HuH-7 (cell line): ENCODE measurements at places on chromosomes 12 and 14.
A peak's percentile ranks its signal among the peaks of the same experiment; 100 is the strongest.

GRCh38 chr12:43891856-43892574, 56.1 kb downstream of the TMEM117 start:
- no peak for DNase-seq

DNA sequence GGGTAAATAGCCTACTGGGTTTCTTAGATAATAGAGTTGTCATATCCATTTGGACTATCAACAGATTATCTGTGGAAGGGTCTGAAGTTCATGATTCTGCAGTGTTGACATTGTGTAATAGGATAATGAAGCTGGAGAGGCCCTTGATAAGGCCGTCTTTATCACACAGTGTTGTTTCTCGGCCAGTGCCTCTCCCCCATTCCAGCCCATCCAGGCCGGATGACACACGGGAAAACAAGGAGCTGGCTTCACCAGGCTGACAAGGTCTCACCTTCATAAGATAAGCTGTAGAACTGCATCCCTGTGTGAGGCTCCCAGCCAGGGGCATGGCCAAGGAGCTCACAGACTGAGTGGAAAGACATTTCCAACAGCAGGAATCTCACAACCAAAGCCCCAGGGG, 8.7 kb upstream of the EML1 start:
- peak; percentile 74 for DNase-seq

- peak; percentile 65 for DNase-seq
Observed at GRCh38 chr12:52380271-52380694, 5.2 kb downstream of the KRT84 start.

DNA sequence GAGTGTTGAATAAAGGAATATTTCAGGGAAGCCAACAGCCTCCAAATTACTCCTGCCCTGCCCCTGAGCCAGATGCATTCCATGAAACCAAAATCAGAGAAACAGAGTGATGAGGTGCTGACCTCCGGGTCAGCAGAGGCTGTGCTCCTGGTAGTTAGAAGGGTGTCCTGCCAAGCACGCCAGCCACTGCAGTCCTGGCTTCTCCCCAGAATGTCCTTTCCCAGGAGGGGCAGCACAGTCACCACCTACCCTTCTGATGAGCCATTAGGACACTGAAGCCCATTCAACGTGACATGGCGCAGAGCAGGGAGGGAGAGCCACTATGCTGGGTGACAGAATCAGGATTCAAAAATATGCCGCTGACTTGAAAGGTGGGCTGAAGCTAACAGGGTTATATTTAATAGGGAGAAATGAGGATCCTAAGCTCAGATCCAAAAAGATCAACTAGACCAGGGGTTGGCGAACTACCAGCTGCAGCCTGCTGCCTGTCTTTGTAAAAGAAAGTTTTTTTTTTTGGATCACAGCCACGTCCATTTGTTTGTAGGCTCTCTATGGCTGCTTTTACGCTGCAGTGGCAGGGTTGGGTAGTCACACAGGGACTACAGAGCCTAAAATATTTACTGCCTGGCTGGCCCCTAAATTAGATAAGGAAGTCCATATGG, 34.5 kb upstream of the PLEK2 start:
- no peak for DNase-seq

- no peak for DNase-seq
Observed at GRCh38 chr12:5395443-5396271, 36.3 kb upstream of the NTF3 start.

DNA sequence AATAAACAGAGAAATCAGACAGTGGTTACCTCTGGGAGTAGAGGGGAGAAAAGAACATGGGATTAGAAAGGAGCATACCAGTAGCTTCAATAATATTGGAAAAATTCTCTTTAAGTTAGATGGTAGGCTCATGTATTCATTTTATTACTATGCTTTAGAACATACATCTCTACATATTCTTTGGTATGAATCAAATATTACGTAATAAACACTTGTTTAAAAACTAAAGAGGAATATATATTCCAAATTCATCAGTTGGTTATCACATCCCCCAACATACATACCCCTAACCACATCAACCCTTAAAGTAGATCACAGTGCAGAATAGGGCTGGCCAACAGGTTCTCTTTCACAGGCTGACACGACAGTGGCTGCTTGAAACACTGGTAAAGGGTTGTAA, 5.6 kb downstream of the RPAP3 start:
- no peak for DNase-seq

GRCh38 chr12:2262449-2262848, 209.7 kb downstream of the CACNA1C start:
- no peak for DNase-seq

- no peak for DNase-seq
Observed at GRCh38 chr12:104605685-104606084, 148.9 kb downstream of the CHST11 start.

GRCh38 chr14:76640923-76641395, 120.3 kb upstream of the VASH1 start:
- no peak for DNase-seq

GRCh38 chr12:58750484-58750883, 169.8 kb downstream of the LRIG3 start:
- no peak for DNase-seq

DNA sequence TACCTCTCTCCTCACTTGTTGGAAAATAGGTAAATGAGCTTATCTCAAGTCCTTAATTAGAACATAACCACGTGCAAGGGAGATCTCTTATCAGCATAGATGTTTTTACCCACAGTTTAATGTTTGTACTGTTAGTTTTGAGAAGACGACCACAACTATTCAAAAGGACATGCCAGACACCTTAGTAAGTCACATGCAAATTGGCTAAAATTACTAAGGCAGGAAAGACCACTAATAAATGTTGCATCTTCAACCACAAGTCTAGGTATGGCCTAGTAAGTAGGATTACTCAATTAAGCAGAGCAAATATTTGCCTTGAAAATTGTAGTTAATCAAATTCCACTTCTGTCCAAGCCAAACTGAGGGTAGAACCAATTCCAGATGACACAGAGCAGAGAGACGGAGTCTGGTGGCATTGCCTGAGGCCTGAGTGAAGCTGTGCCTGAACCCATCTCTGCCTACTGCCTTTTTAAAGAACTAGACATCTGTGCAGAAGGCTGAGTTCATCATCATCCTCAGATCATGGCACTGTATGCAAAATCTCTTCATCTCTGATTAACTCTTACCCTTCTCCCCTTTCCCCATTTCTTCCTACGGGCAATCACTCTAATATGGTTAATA, 29.7 kb upstream of the CHST11 start:
- DNase-seq, result no peak

- DNase-seq, result no peak
Observed at GRCh38 chr12:108643941-108644810, 10.5 kb upstream of the SELPLG start.

DNA sequence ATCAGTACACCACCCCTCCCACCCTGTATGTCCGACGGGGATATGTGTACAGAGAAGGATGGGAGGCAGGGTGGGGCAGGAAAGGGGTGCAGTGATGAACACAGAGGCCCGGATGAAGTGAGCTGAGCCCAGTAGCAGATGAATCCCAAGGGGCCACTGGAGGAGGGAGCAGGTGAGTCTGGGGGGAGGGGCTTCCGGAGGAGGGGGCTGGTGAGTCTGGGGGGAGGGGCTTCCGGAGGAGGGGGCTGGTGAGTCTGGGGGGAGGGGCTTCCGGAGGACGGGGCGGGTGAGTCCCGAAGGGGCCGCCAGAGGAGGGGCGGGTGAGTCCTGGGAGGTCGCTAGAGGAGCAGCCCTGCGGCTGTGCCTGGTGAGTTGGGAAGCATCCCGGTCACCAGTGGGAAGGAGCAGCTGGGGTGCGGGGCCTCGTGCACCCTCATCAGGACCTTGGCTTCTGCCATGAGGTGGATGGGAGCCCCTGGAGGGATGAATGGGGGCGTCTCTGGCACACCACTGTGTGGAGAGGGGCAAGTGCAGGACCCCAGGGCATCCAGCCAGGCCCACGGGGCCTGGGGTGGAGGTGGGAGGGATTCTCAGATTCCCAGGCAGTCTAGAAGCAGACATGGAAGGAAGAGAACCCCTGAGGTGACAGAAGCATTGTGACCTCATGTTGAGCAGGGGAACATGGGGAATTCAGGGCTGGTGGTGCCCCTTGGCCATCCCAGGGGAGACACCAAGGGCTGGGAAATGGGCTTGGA, 14.0 kb downstream of the BEGAIN start:
- no peak for DNase-seq

GRCh38 chr12:116739381-116739887, 1.3 kb downstream of the RNFT2 start:
- DNase-seq, result no peak

DNA sequence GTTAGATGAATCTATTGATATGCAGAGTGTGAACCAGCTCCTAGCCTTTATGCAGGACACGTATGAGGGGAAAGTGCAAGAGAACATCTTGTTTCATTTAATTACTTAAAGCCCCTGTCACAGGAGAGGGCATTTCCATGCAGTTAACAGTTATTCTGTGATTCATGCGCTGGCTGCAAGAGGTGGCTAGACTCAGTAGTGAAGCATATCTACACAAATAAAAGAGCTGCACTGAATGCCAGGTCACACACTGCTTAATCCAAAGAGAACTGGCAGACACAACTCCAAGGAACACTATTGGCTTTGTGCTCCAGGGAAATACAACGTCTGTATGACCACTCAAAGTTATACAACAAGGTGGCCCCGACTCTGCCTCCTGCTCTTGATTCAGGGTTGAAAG, 394.1 kb downstream of the C12orf75 start:
- no peak for DNase-seq

DNA sequence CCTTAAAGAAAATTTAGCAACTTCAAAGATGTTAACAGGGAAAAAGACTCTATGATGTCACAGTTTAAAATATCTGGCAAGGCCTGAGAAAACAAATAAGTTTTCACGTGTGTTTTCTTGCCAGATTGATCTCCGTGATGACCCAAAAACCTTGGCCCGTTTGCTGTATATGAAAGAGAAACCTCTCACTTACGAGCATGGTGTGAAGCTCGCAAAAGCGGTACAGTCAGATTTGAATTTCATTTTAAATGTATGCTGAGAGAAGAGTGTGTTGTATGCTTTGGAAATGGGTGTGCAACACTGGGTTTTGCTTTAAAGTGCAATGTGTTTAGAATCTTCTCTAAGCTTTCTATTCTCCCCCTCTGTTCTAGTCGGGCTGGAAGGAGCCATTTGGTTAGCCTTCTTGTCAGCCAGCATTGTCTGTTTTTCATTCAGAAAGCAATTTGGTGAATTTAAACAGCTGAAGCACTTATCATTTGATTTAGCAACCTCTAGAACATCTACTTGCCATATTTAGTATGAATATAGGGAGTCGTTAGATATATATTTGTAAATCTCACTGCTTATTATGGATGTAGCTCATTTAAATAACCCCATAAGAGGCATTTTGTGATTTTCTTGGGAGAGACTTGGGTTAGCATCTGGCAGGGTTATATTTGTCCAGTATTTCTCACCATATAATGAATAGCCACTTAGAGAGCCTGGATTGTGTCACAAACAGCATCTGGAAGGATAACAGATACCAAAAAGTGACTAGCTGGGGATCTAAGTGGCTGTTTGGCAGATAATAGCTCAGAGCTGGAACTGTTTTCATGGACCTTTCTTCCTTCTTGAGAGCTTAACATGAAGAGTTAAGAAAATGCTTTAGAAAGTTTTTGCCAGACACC, 35.5 kb downstream of the GPHB5 start:
- no peak for DNase-seq

DNA sequence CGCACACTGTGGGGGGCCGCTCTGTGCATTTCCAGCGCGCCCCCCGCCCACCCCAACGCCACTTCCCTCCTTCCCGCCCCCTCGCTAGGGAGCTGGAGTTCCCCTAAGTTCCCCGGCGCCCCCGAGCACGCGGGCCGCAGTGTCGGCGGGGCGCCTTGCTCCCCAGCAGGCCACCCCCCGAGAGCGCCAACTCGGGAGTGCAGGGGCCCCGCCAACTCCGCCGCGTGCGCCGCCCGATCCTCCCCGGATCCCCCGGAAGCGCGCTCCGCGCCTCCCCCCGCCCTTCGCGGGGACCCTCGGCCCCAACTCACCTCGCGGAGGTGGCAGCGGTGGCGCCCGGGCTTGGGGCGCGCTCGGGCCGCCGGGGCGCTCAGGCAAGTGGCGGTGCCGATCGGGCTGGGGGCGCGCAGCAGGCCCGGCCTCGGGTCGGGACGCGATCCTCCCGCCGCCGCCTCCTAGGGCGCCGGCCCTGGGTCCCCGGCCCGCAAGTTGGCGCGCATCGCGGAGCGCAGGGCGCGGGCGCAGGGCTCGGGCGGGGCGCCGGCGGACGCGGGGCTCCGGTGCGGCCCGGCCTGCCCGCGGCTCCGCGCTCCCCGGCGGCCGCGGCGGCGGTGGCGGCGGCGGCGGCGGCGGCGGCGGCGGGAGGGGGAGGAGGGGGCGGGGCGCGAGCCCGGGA, at the start of gene NCOR2:
Gene NCOR2 (minus strand): TSS at position 616 of the 676 bp plus-strand sequence. CDS start 72,361 bp downstream, outside the sequence.
- no peak for DNase-seq

DNA sequence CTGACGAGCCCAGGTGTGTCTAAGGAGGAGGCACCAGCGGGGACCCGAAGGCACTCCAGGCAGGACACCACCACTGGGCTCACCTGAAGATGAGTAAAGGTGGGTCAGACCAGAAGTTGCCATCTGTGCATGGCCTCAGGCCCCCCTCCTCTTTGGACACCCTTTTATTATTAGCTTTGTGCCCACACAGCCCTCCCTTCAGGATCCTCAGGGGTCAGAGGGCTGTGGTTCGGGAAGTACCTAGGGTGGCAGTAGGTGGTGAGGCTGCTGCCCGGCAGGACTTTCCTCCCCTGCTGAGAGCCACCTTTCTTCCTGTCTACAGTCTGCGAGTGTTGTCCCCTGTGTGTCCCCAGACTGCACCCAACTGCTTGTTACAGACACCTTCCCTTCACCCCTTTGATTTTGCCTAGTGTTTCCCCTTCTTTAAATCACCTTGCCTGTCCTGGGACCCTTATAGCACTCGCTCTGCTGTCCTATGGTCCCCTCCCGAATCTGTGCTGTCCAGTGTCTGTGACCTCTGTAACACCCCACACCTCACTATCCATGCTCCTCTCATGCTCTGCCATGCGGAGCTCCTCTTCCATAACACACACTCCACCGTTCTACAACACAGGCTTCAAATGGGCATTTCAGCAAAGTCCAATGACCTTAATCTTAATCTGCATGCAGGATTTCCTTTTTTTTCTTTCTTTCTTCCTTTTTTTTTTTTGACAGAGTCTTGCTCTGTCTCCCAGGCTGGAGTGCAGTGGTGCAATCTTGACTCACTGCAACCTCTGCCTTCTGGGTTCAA, 25.7 kb downstream of the SOAT2 start:
- DNase-seq, result no peak
